ENCODE measurements at places on chromosomes 2 and 18. TPM values are rescaled to one million over a fixed set of nuclear protein-coding genes. Genes with fewer than 3 reads are reported as not detected.

- peak; percentile 44 for ATAC-seq
These were observed 688 bp upstream of the WDR33 start for GRCh38 chr2:127811397-127812321.

DNA sequence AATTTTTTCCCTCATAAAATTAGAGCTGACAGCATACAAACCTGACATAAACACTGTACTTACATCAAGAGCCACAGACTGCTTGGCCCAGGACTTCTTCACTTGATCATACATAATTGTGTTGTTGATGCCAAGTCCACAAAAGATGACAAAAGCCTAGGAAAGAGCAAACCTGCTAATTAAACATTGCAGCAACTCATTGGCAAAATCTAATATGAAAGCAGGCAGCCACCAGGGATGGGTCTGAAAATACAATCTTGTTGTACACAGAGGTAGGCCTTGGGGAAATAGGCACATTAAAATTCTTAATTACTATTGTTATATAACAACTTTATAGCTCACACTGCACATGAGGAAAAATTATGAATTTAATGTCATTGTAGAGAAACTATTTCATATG lies 255.8 kb downstream of the PDE11A start:
- ATAC-seq, result no peak

GRCh38 chr18:13320096-13320495 lies 101.5 kb downstream of the LDLRAD4 start:
- no peak for ATAC-seq

DNA sequence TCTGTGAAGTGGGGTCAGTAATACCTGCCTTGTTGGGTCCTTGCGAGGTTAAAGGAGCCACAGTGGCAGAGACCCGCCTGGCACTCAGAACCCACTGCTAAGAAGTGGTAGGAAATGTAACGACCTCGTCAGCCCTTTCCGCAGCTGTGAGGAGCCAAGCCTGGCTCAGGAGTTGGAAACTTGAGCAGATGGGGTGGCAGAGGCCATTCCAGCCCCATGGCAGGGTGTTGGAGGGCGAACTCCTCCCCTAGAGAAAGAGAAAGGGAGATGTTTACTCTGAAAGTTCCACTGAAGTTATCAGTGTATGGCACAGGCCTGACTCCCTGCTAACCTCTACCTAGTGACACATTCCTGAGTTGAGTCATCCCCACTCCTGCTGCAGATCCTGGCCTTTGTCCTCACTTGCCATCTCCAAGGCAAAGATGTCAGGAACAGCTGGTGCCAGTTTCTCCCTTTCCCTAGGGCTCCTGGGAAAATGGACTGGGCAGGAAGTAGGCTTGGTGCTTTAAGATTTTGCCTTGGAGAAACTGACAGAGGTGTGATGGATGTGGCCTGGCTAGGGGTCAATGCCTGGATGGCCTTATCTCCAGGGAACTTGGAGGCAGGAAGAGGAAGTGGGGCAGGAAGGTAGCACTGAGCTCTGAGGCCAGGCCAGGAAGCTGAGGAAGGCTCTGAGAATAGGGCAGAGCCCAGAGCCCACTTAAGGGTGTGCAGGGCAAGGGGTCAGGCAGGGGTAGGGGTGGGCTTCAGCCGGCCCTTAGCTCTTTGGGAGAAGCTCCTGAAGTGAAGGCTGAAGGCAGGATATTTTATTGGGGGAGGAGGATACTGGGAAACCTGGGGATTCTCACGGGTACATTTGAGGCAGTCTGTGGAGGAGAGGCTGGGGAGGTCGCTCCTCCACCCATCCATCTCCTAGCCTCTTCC lies 888 bp downstream of the VAMP5 start:
- ATAC-seq, result peak; percentile 72

DNA sequence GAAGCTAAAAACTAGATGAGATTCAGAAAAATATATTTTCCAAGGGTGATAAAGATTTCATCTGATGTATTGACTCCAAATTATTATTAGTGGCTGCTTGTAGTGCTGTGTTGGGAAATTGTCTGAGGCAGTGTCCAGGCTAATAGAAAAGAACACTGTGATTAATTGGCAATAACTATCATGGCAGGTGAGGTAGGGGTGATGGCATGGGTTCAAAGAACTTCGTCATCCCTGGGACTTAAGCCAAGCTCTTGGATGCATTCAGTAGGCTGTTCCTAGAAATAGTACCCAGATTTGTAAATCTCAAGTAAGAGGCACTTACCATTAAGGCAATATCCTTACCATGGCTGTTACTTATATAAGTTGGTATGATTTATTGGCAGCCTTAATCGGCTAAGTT lies 13.2 kb upstream of the RAPGEF4 start:
- ATAC-seq, result no peak

- no peak for ATAC-seq
These were observed 45.1 kb downstream of the HS6ST1 start for GRCh38 chr2:128273469-128274081.

- peak; percentile 69 for ATAC-seq
These were observed 29.3 kb upstream of the LBH start for GRCh38 chr2:30201990-30202389.

DNA sequence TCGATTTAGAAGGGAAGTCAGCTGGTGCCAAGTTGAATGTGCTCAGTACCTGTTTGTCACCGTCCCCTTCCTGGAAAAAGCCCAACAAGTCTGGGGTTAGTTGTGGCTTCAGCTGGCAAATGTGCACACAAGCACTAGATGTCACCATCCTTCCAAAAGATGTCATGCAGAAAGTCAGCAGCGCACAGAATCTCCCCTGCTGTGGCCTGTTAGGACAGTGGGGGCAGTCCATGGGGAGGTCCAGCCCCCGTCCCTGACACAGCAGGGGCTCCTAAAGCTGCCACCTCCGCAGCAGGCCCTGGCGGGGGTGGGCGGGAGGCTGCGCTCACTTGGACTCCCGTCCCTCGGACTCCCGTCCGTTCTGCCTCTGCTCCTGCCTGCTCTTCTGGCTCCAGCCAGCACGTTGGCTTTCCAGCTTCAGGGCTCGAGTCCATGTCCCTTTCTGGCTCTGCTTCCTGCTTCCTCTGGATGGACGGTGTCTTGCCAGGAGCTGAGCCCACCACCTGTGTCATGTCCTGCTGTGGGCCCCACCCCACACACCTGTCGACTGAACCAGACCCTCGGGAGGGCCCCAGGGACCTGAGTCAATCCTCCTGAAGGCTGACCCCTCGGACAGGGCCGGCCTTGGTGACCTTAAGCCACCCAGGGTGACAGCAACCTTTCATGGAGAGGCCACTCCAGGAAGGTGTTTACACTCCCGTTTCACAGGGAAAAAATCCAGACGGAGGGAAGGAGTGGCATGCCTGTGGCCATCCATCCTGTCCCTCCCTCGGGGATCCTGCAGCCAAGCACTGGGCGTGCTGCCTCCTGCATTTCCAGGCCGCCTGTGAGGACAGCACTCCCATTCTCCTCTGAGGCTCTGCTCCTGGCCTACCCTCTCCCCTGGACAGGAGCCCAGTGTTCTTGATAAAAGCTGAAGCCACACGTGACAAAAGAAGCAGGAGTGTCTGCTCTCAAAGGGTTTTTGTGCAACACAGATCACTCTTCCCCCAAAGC lies 8.5 kb downstream of the RAB17 start:
- peak; percentile 80 for ATAC-seq

GRCh38 chr2:23211987-23212583 lies 172.9 kb upstream of the KLHL29 start:
- no peak for ATAC-seq

GRCh38 chr2:204898928-204899640 lies 353.8 kb downstream of the PARD3B start:
- no peak for ATAC-seq

- ATAC-seq, result no peak
These were observed 70.6 kb upstream of the TCF7L1 start for GRCh38 chr2:85062565-85062964.

GRCh38 chr18:43879415-43879814 lies 602.1 kb upstream of the SYT4 start:
- ATAC-seq, result no peak

- ATAC-seq, result no peak
These were observed 57.0 kb upstream of the CYRIA start for GRCh38 chr2:16722677-16723076.

DNA sequence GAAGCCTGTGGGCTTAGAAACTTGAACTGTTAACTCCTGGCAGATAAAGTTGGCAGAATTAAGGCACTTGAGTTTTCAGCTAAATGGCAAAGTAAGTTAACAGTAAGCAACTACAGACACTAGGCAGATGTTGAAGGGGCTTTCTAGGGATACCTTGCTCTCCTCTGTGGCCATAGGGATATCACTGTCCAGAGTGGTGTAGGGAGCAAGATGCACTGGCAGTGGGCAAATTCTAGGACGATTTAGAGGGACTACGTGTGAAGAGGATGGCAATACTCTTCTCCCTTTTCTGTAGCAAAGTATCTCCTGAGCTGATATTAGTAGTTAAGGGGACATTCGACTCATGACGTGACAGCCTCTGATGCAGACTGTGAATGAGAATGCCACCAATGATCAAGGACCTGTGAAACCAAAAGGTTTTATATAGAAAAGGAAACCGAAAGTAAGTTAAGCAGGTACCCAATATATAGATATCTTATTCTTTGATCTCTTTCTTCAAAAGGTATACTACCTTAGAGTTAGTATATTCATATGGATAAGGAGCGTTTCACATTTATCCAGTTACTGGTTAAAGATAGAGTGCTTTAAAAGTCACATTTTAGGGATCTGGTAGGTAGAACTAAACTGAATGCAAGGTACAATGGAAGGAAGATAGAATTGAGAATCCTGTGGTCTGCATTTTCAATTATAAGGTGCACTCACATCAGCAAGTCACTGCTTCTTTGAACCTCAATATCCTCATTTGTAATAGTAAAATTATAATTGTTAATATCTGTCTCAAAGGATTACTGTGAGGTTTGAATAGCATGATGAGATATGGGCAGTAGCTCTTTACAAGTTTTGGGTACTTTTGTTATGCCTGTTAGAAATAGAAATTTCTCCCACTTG lies 106.4 kb downstream of the KCNH7 start:
- no peak for ATAC-seq

DNA sequence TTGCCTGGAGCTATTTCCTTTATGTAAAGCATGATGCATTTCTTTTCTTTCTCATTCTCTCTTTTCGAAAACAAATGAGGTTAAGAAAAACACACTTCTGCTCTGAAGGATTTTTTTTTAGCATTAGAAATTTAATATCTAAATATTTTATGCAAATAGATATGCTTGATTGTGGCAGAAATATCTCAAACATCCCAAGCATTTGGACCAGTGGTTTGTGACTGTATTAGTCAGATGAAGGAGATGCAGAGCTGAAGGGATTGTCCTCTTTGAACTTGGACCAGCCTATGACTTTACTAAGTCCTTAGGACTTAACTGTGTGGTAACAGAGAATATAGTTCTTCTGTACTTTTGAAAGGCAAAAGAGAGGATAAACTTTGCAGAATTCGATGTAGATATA lies 335.9 kb upstream of the NT5C1B start:
- no peak for ATAC-seq

DNA sequence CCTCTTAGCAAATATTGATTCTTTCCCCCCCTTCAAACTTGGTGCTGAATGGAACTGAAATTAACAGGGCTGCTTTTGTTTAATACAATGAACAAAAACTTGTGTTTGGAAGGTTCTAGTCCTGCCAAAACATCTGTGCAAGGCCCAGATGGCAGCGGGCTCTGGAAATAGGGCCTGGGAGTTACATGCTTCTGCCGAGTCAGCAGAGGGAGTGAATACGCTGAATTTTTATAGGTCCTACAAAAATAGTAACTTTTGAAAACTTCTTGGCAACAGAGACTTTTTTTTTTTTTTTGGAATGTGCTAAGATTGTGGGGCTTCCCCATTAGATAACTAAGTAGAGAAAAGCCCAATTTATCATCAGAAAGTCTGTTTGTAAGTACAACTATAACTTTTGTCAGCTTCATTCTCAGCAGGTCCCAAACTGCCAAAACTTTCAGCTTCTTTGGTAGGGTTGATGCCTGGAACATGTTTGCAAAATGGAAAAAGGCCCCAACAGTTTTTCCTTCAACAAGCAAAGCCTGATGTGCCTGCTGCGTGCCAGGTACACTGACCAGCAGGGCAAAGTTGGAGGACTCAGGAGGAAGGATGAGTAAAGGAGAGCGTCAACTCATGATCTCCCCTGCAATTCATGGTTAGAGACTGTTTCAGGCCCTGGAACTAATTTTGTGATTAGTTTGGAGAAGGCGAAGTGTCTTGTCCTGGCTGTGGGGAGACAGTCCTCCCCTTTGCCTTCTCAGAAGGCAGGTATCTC lies 45.1 kb upstream of the HDAC4 start:
- ATAC-seq, result no peak

- ATAC-seq, result no peak
These were observed 50.6 kb downstream of the PXDN start for GRCh38 chr2:1693723-1694122.

- no peak for ATAC-seq
These were observed 159.1 kb upstream of the PIEZO2 start for GRCh38 chr18:11308499-11308898.

DNA sequence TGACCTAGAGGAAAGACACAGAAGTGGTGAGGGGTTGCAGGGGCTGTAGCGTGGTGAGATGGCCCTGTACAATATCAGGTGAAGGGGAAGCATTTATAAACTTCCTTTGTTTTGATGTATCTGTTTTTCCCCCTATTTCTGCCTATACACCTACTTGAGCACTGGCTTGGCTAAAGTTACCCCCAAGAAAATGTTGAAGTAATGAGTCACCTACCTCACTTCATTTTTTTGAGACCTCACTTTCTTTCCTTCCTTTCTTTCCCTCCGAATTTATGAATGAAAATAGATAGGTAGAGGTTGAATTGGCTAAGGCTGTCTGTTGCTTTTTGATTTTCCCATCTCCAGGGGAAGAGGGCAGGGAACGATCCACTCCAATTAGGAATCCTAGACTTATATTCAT lies 231.1 kb upstream of the EPAS1 start:
- ATAC-seq, result no peak

DNA sequence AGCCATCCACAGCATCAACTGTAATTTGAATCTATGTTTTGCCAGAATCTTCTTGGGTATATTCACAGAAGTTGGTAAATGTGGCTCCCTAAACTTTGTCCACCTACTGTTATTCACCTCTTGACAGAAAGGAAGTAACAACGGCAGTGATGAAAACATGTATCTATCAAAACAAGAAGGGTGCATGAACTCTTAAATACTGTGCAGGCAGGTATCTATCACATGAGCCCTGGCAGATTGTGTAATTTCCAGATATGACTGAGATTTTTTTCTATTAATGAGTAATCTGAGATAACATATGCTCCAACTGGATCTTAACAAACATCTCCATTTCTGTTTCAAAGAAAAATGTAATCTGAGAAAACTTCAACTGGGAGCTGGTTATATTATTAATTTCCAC lies 36.6 kb downstream of the SFT2D3 start:
- no peak for ATAC-seq

GRCh38 chr2:25320077-25320476 lies 21.6 kb downstream of the DNMT3A start:
- no peak for ATAC-seq

DNA sequence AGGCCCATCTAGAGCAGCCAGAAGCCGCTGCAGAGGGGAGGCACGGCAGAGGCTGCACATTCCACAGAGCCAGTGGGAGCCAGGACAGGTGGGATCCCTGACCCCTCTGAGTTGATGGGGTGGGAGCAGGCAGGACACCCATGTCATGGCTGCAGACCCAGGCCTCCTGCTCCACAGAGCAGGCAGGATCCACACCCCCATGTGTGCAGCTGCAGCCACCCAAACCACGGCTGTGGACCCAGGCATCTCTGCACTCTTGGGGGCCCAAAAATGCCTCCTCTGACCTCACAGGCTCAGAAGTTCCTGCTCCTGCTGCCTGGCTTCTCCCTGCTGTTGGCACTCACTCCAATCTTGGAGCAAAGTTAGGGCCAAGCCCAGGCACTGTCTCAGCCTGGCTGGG lies 112.3 kb upstream of the TMEM18 start:
- no peak for ATAC-seq

RSAD2 gene
- 5.3 TPM for total RNA-seq

RAD51AP2 gene
- not detected for total RNA-seq
